ENCODE measurements at places on chromosomes 6 and 20.

DNA sequence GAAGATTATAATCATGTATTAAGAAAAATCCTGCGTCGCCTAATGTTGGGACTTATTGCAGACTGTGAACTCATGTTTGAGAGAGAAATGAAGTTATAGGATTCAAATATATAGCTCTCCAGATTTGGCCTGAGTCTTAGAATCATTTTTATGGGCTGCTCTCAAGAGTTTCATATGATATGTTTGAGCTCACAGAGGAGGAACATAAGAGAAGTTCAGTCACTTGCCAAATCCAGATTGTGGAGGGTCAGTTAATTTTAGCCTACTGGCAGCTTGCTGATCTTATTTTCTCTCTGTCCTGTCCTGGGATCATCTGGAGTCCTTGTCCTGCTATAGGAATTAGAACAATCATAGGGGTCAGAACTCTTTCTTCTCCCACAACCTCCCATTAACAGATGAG lies 186.1 kb upstream of the SUPT3H start:
- no peak for DNase-seq

- no peak for DNase-seq
Measured at GRCh38 chr6:6348256-6348655, 27.8 kb upstream of the F13A1 start.

DNA sequence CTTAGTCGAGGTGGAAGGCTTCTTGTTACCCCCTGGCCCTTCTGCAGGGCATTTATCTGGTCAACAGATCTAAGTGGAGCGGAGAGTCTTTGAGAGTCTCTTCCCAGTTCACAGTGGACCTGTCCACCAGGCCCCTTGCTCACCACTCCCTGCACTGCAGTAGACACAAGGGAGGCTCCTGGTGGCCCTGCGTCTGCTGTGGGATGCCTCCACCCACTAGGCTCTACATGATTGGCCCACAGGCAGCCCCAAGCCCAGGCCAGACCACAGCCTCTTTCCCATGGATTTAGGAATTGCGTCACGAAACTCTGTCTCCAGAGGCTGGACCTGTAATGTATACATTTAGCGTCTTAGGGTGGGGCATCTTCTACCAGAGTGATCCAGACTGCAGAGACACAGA lies 28.4 kb downstream of the TBC1D7 start:
- no peak for DNase-seq

GRCh38 chr6:29620630-29621029 lies 12.4 kb downstream of the GABBR1 start:
- DNase-seq: no peak

GRCh38 chr20:54995011-54995410 lies 519.6 kb downstream of the DOK5 start:
- DNase-seq: no peak

DNA sequence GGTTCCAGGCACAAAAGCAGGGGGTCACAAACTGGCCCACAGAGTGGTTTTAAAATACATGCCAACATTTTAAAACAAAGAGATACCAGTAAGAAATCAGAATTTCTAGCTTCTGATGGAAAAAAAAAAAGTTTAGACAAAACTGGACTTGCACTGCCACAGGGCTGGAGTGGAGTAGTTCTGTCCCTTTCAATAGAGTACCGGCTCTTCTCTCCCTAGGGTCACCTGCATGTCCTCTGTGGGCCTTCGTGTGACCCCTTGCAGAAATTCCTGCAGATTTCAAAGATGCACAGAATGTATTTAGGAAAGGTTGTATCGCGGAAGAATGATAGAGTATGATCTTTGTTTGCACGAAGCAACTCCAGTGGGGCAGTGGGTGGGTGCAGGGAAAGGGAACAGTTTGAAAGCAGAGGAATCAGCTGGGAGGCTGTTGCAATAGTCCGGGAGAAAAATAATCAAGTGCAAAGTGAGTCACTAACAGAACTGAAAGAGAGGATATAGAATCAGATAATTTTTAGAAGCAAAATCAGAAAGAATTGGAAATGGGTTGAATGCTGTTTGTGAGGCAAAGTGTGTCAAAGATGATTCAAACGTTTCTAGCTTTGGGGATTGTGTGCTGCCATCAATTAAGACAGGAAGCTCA lies 97.3 kb upstream of the STXBP5 start:
- no peak for DNase-seq

- DNase-seq: no peak
Measured at GRCh38 chr6:79868098-79868722, 79.1 kb downstream of the ELOVL4 start.

- DNase-seq: no peak
Measured at GRCh38 chr6:792662-793061, 99.7 kb upstream of the EXOC2 start.

GRCh38 chr20:22453244-22454080 lies 130.9 kb downstream of the FOXA2 start:
- no peak for DNase-seq

- DNase-seq: no peak
Measured at GRCh38 chr6:99270826-99271225, 78.6 kb downstream of the FAXC start.

GRCh38 chr20:41362748-41363140 lies 3.9 kb downstream of the EMILIN3 start:
- no peak for DNase-seq

DNA sequence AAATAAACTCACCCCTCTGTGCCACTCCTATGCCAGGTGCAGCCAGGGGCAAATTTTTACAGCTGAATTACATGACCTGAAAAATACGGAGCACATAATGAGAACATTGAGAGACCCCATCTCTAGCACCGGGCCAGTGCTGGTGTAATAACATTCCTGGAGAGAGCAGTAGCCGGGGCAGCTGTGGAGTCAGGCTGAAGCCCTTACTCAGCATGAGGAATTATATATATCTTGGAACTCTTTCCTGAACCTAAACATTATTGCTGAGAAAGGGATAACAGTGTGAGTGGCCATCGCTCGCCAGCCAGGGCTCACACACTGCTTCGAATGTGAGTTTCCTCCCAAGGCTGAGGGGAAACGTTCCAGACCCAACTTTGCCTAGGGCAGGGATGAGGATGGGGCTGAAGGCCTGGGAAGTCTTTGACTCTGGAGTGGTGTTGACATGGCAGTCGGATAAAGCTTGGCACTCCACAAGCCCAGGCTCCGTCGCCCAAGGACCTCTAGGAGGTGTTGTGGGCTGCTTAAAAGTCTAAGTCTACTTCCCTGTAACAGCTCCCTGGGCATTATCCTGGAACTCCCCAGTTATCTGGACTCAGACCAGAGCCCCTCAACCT lies 269.8 kb downstream of the CDC5L start:
- DNase-seq: no peak

GRCh38 chr6:53986165-53986720 lies 125.0 kb upstream of the MLIP start:
- no peak for DNase-seq

DNA sequence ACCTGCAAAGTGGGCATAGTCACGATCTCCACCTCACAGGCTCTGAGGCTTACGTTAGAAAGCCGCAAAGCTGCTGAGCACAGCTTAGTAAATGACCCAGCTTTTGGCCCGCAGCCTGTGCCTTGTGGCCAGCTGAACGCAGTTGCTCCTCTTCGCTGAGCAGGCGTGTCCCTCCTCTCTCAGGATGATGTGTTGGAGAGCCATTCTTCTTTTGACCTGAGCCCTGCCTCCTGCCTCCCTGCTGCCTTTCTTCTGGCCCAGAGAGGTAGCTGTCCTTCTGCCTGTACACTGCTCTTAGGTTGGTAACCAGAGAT lies 47.6 kb upstream of the MYL9 start:
- DNase-seq: no peak

- DNase-seq: no peak
Measured at GRCh38 chr20:25087186-25087929, 5.4 kb upstream of the VSX1 start.

GRCh38 chr6:21426841-21427490 lies 166.6 kb upstream of the SOX4 start:
- DNase-seq: no peak

GRCh38 chr6:51842804-51843378 lies 244.5 kb downstream of the PKHD1 start:
- DNase-seq: no peak

DNA sequence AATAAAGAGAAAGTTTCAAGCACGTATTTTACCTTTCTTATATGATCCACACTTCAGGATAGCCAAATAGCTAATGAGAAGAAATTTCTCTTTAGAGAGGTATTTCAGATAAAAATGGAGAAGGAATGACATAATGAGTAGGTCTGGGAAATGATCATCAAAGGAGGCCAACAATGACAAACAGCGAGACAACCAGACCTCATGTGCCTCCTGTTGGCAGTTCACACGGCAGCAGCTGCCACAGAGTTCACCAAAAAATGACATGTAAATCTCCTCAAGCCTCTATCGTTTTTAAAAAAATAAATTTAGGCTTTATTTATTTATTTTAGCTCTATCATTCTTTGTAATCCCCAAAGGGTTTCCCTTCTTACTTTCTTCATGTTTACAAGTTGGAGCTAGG lies 47.7 kb downstream of the SLC2A12 start:
- no peak for DNase-seq

DNA sequence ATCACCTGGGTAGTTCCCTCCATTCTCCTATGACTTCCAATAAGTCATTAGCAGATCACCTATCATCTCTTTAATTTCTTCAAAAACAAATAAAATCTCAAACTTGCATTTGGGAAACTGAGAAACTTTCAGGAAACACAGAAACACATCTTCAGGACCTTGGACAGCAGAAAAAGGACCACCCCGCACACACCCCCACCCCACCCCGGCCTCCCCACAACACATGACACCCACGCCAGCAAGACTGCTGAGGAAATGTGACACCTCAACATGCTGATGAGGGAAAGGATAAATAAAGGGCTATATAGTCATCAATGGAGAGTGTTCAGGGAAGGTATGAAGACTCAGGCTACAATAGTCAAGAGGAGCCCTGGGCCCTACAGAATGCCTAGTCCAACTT lies 15.6 kb upstream of the TRIM39 start:
- no peak for DNase-seq

DNA sequence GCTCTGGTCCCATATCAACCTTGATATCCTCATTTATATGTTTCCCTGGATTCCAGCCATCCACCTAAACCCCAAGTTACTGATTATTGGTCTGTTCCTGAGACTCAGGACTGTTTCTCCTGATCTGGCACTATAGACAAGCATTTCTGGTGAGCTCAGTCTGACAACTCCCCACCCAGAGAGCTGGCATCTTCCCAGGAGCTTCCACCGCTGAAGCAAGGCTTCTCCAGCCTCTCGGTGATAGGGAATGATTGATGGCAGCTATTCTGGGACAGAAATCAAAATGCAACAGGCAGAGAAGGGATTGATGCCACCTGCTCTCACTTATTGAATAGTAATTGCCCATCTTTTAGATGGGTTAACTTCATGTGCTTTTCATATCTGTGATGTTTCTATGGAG lies 169.7 kb upstream of the GGTLC1 start:
- no peak for DNase-seq

Measured in stimulated activated CD8-positive, alpha-beta memory T cell treated with anti-CD3 and anti-CD28 coated beads, Interleukin-4, amount 100 ng/mL, for 1 hour (primary cell).